ENCODE measurements at places on chromosomes 5 and 9.

GRCh38 chr5:75507841-75508240 is 3.6 kb downstream of the CERT1 start:
- no peak for DNase-seq

- DNase-seq, result no peak
Measured at GRCh38 chr5:153617190-153617589, 126.7 kb downstream of the GRIA1 start.

DNA sequence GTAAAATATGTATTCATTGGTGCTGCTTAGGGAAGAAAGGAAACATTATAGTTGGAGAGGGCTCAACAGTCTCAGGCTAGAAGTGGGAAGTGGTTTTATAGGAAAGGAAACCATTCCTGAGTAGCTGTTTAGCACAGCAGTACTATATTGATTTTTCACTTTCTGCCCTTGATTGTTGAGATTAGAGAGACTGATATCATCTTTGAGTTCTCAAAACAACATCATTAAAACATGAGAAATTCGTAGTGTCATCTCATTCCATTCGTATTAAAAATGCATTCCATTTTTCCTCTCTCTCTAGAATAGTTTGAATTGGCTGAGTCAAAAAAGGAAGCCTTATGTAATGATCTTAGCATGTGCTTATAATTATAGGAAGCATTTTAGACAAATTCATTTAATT is 14.1 kb downstream of the POLR3G start:
- no peak for DNase-seq

- no peak for DNase-seq
Measured at GRCh38 chr5:116944183-116944582, 369.6 kb upstream of the SEMA6A start.

DNA sequence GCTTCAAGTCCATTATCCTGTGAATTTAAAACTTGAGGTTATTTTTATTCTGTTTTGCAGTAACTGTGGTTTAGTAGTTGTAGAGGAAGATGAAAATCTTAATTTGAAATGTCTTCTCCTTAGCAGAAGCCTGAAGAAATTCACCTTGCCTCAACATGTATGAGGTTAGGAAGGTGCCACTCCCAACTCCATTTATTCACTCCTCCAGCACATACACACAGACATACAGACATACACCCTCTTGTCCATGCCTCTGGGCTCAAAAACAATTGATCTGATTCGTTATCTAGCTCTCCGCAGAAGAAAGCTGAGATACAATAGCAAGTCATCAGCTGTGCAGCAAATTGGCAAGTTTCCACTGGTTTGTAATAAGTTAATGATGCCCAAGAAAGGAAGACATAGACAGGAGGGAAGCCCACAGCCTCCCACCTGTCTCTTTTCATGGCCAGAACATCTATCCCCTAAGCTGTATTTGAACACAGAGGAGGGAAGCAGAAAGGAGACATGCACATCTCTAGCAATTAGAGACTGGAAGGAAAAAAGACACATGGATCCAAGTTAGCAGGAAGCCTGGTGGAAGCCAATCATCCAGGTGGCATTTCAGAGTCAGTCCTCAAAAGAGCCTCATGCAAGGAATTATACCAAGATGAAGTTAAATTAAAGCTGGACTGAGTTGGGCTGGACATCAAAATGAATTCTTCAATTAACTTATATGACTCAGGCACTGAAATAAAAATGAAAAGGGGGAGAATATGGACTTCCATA is 257.9 kb downstream of the ASTN2 start:
- DNase-seq, result no peak

GRCh38 chr9:4068914-4069313 is 231.0 kb downstream of the GLIS3 start:
- DNase-seq, result no peak

- DNase-seq, result no peak
Measured at GRCh38 chr9:125913551-125913950, 166.4 kb downstream of the PBX3 start.

GRCh38 chr5:58191443-58191842 is 268.4 kb downstream of the PLK2 start:
- DNase-seq, result no peak
